ENCODE measurements at places on chromosomes 16 and 17. TPM values are rescaled to one million over a fixed set of nuclear protein-coding genes. Genes with fewer than 3 reads are reported as not detected.

DNA sequence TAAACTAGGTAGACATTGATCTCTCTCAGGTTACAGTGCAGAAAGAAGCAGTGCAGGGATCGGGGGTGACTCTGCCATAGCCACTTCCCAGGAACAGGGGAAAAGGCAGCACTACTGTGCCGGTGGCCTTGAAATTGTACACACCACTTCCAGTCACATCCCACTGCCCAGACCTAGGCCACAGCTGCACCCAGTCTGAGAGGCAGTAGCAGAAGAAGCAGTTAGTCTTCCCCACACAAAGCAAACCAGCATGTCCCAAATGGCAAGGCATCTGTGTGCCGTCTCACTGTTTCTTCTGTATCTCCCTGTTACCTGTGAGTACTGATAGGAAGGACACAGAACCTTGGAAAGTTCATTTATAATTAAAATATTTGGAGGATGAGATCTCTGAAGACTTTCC lies 47.0 kb downstream of the TMC6 start:
- no peak for DNase-seq
- peaks cover 25% of the 10 kb centered on the region for H3K36me3 ChIP-seq
- no peak overlapping the region for H3K27ac ChIP-seq
- H3K4me1 ChIP-seq: no peaks in the 10 kb centered on the region

ASB16 gene
- total RNA-seq: not detected

C16orf74 gene
- total RNA-seq: not detected

DNA sequence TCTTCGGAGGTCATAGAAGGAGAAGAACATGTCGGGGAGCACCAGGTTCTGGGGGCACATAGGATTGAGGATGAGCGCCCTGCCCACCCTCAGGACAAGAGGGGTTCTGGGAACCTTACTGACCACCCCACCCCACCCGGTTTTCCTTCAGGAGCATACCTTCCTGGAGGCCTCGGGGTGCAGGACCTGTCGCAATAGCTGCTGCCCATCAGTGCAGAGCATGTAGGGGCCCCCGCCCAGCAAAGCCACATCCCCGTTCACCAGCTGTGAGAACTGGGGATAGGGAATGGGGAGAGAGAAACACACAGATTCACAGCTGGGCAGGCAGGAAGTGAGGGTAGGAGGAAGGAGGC lies 2.1 kb downstream of the ESRP2 start:
- no peaks in the 10 kb centered on the region for H3K36me3 ChIP-seq
- H3K27ac ChIP-seq: peak overlapping the region; percentile 94
- H3K27me3 ChIP-seq: no peaks in the 10 kb centered on the region

SYT17 gene
- 9.1 TPM for total RNA-seq

GRCh38 chr16:17951378-17951777 lies 385.2 kb downstream of the NPIPA8 start:
- H3K27me3 ChIP-seq: no peaks in the 10 kb centered on the region
- no peak for DNase-seq
- H3K36me3 ChIP-seq: no peaks in the 10 kb centered on the region
- H3K27ac ChIP-seq: no peak overlapping the region
- H3K4me3 ChIP-seq: no peak overlapping the region
- no peaks in the 10 kb centered on the region for H3K4me1 ChIP-seq

DNA sequence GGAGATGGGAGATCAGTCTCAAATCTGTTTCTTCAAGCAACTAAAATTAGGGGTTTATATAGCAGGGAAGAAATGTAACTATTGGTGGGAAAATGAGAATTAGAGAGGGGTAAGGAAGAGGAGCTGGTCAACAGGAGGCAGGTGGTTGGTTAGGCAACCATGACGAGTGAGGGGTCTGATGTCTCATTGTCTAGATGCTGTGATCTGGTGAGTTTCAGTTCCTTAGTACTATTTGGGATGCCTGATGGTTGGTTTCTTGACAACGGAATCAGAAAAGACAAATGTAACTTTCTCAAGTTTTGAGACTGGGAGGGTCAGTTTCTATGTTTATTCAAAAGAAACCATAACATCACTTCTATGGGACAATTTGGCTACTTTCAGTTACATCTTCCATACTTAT lies 415.3 kb upstream of the C16orf82 start:
- no peak overlapping the region for H3K27ac ChIP-seq
- no peaks in the 10 kb centered on the region for H3K4me1 ChIP-seq
- H3K27me3 ChIP-seq: no peaks in the 10 kb centered on the region
- no peak for DNase-seq
- H3K36me3 ChIP-seq: no peaks in the 10 kb centered on the region

MARF1 gene
- total RNA-seq: 47.1 TPM

CCL4L2 gene
- total RNA-seq: not detected

GRCh38 chr17:18004884-18005305 lies 32.2 kb downstream of the DRC3 start:
- no peaks in the 10 kb centered on the region for H3K27me3 ChIP-seq
- H3K4me1 ChIP-seq: no peaks in the 10 kb centered on the region
- H3K36me3 ChIP-seq: no peaks in the 10 kb centered on the region
- DNase-seq: no peak
- H3K4me3 ChIP-seq: no peak overlapping the region

GRCh38 chr17:61799812-61800484 lies 63.4 kb downstream of the BRIP1 start:
- no peak overlapping the region for H3K4me3 ChIP-seq
- H3K36me3 ChIP-seq: peaks cover 1% of the 10 kb centered on the region
- no peak overlapping the region for H3K27ac ChIP-seq
- DNase-seq: no peak
- no peaks in the 10 kb centered on the region for H3K4me1 ChIP-seq

DNA sequence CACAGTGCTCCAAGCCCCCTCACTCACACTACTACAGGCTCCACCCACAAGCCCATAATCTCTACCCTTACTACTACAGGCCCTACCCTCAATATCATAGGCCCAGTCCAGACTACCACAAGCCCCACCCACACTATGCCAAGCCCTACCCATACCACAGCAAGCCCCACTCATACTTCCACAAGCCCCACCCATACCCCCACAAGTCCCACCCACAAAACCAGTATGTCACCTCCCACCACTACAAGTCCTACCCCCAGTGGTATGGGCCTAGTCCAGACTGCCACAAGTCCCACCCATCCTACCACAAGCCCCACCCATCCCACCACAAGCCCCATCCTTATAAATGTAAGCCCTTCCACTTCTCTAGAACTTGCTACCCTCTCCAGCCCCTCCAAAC lies 13.8 kb downstream of the RIPOR1 start:
- H3K4me3 ChIP-seq: no peak overlapping the region
- H3K4me1 ChIP-seq: peaks cover 27% of the 10 kb centered on the region
- peak; percentile 55 for DNase-seq
- H3K36me3 ChIP-seq: no peaks in the 10 kb centered on the region
- H3K27me3 ChIP-seq: peaks cover 5% of the 10 kb centered on the region

CA10 gene
- total RNA-seq: 1.1 TPM

DNA sequence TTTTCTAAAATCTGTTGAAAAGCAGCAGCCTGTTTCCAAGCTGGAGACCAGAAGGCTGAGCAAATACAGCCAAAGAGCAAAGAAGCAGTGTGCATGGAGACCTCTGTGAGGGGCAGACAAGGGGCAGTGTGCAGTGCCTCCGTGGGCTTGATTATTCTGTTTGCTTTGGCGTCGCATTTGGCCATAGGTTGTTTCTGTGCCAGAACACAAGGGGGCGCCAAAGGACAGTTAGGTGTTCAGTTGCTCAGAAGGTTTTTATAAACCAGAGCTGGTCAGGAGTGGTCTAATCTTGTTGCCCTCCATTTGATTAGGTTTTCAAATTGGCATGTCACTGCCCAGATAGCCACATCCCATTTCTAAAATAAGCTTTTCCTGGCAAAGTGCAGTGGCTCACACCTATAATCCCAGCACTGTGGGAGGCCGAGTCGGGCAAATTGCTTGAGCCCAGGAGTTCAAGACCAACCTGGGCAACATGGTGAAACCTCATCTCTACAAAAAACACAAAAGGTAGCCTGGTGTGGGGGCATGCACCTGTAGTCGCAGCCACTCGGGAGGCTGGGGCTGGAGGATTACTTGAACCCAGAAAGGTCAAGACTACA lies 10.6 kb downstream of the MYH3 start:
- H3K27ac ChIP-seq: no peak overlapping the region
- H3K27me3 ChIP-seq: no peaks in the 10 kb centered on the region
- peak; percentile 69 for DNase-seq

DNA sequence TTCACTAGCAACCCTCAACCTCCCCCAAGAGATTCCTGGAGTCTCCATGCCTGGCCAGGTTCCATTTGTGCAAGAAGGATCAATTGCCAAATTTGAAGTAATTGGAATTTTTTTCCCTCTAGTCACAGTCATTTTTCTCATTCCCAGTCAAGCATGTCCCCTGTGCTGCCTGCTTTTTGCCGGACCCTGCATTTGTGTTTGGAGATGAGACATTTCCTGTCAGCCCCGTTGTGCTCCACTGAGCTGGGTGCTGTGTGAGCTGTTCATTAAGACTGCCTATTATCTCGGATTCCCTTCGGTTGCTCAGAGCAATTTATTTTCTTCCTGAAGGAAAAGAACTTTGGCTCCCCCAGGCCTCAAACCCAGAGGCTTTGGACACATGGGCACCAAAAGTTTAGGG lies 201.0 kb upstream of the NLRP1 start:
- no peak overlapping the region for H3K27ac ChIP-seq
- DNase-seq: no peak
- H3K4me1 ChIP-seq: no peaks in the 10 kb centered on the region
- no peak overlapping the region for H3K4me3 ChIP-seq

DNA sequence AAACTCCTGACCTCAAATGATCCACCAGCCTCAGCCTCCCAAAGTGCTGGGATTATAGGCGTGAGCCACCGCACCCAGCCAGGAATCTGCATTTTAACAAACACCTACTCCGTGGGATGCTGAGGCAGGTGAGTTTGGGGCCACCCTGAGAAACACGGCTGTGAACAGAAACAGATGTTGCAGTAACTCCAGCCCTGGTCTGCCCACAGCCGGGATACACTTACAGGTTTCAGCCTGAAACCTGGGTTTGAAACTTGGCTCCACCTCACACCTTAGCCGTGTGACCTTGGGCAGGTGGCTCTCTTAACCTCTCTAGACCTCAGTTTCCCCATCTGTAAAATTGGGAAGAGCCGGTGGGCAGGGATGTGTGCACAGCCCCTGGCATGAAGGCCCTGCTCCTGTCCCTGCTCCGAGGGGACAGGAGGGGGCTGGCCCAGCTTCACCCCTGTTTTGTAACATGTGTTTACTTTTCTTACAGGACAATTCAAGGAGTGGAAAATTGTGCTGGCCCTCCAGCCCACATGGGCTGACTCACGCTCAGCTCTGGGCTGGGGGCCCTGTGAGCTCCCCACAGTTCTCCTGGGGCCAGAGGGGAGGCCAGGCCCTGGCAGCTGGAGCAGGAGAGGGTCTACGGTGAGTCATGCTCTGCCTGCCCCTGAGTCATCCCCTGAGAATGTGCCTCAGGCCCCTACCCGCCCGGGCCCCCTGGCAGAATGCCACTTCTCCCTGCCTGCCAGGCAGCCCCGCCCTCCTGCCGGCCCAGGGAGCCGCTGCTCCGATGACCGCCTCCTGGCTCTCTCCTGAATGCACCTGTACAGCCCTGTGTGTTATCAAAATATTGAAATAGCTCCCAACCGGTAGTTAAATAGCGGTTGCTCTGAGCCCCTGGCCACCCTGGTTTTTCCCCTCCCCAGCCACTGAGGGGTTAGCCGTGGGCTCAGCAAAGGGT lies 7.7 kb upstream of the PPL start:
- peak overlapping the region; percentile 89 for H3K27ac ChIP-seq
- peaks cover 30% of the 10 kb centered on the region for H3K4me1 ChIP-seq
- H3K36me3 ChIP-seq: no peaks in the 10 kb centered on the region
- peak; percentile 84 for DNase-seq

DNA sequence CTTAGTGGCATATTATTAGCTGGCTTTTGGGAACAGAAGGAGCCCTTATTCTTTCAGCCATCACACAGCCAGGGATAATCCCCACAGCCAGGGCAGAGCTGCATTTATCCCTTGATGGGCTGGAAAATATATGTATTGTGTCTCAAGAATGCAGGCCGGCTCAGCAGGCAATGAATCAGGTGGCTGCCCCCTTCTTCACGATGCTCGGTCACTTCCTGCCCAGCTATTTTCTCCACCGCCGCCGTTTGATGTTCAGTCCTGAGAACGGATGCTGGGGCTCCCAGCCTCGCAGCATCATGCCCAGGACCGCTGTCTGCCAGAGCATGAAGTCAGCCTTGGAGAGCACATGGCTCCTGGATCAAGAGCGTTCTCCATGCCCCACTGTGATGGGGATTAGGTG lies 4.3 kb upstream of the MYH3 start:
- H3K27me3 ChIP-seq: no peaks in the 10 kb centered on the region
- H3K27ac ChIP-seq: no peak overlapping the region
- H3K4me1 ChIP-seq: no peaks in the 10 kb centered on the region
- no peaks in the 10 kb centered on the region for H3K36me3 ChIP-seq

DNA sequence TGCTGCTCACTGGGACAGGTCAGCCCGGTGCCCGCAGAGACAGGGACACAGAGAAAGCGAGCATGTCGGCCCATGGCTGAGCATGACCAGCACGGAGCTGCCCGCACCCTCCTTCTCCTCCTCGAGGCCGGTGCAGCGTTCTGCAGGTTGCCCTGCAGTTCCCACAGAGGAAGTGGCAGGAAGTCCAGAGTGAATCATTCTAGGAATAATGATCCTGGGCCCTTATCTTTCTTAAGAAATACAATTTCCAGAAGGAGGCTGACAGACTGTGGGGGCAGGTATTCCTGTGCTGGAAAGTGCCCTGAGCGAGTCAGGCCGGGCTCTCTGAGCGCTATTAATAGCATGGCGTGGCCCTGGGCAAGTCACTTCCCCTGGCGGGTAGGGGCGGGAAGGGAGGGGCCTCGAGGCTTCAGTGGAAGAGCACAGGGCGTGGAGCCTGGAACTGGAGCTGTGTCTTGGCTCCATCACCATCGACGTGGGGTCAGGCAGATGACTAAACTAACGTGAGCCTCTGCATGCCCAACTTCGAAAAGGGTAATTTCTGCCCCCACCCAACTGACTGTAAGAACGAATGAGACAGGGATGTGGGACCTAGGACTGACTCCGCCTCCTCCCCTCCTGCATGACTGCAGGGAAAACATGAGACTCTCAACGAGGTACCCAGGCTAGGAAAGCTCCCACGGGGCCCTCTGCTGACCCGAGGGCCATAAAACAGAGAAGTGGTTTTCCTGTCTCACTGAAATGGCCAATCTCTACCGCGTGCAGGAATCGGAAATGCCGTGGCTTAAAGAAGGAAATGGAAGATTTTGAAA lies 9.8 kb downstream of the TMEM204 start:
- H3K4me3 ChIP-seq: no peak overlapping the region
- peak; percentile 43 for DNase-seq
- peak overlapping the region; percentile 76 for H3K27ac ChIP-seq
- no peaks in the 10 kb centered on the region for H3K27me3 ChIP-seq
- peaks cover 21% of the 10 kb centered on the region for H3K4me1 ChIP-seq
- H3K36me3 ChIP-seq: no peaks in the 10 kb centered on the region

DNA sequence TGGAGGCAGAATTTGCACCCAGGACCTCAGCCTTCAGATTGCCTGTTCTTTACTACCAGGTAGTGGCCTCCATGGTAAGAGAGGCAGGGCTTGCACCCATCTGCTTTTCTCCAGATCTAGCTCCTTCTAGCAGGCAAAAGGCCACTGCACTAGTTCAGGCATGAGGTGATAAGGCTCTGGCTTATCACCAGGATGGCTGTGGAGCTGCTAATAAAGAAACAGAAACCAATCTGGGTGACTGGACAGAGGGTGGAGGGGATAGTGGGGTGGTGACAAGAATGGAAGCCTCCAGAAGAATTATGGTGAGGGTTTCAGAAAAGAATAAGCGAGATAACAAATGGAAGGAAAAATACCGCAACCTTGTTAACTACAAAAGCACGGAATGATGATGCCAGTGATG lies 15.5 kb upstream of the SUPT4H1 start:
- H3K27ac ChIP-seq: peak overlapping the region; percentile 85
- no peak for DNase-seq
- peaks cover 12% of the 10 kb centered on the region for H3K4me1 ChIP-seq
- H3K4me3 ChIP-seq: no peak overlapping the region
- no peaks in the 10 kb centered on the region for H3K27me3 ChIP-seq

Measured in transverse colon (tissue), 4 donors.